RWPE2 (cell line): ENCODE measurements at places on chromosomes 11 and 22.
A peak's percentile ranks its signal among the peaks of the same experiment; 100 is the strongest.

- DNase-seq: no peak
Measured at GRCh38 chr11:76699451-76700091, 29.0 kb upstream of the LRRC32 start.

DNA sequence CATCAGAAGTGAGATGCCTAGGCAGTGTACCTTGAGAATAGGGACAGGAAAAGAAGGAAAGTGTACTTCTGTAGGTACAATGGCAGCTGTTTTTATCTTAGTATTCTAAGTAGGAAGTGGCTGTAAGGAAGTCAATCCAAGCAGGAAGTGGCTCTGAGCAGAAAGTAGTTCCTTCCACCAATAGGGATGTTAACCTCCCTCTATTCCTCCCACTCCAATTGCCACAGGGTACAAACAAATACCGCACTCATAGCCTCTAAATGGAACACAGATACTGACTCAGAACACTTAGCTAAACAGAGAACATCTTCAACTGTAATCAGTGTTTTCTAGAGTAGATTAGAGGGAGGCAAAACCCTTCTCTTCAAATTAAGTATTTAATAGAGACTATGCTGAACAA, 10.6 kb downstream of the LRRC55 start:
- no peak for DNase-seq

DNA sequence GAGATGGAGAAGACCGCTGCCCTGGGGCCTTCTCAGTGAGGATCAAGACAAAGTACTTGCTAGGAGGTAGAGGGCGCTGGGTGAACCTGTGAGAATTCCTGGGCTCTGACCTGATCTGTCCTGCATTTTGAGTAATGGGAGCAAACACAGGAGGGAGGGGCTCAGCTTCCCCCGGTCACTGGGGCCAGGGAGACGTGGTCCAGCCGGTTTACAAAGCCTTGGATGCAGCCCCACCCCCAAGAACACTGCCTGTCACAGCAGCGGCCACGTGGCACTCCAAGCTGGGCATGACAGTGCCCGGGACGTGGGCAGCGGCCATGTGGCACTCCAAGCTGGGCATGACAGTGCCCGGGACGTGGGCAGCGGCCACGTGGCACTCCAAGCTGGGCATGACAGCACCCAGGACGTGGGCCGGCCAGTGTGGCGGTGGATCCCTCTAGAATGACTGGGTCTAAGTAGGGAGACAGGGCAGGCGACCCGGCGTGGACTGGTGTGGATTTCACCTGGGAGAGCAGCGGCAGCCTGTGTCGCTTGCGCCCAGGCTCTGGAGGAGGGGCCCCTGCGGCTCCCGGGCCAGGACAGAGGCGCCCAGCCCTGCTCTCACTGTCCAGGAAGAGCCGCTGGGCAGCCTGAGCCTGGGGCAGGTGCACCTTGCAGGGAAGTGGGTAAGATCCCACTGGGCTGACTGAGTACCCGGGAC, 2.5 kb upstream of the TTLL8 start:
- DNase-seq: no peak

GRCh38 chr11:134226806-134227325, 2.4 kb downstream of the VPS26B start:
- no peak for DNase-seq

DNA sequence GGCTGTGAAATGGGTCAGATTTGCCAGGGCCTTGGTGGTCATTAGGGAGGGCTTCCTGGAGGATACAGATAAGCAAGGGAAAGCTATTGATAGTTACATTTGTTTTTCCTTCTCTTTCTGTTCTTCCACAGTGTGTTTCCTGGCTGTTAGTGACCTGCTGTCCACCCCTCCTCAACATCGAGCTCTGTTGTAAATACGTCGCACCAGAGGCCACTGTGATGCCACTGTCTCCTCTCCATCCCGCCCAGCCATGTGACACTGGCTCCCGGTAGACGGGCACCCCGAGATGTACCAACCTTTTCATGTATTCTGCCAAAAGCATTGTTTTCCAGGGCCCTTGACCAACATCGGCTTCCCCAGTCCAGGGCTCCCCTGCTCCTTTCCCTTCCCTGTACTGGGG, 58.1 kb downstream of the P4HA3 start:
- DNase-seq: no peak

- no peak for DNase-seq
Measured at GRCh38 chr11:99630629-99631028, 609.9 kb downstream of the CNTN5 start.

DNA sequence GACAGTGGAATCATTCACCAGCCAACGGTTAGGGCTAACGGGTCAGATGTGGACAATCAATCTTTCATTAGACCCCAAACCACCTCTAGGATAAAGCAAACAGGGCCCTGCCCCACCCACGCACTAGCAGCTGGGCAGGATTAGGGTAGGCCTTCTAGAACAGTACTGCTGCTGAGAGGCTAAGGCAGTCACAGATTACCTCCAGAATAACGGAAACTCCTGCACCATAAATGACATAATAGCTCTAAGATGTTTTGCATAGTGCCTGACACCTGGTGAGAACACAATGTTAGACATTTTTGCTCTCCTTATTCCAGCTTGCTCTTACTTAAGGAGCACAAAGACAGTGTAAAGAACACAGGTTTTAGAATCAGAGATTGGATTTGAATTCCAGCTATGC, 1.8 kb downstream of the SYTL2 start:
- DNase-seq: no peak

GRCh38 chr11:12604557-12605153, 69.6 kb upstream of the TEAD1 start:
- DNase-seq: no peak

- DNase-seq: peak; percentile 19
Measured at GRCh38 chr22:47386812-47387510, 624.5 kb downstream of the TBC1D22A start.

DNA sequence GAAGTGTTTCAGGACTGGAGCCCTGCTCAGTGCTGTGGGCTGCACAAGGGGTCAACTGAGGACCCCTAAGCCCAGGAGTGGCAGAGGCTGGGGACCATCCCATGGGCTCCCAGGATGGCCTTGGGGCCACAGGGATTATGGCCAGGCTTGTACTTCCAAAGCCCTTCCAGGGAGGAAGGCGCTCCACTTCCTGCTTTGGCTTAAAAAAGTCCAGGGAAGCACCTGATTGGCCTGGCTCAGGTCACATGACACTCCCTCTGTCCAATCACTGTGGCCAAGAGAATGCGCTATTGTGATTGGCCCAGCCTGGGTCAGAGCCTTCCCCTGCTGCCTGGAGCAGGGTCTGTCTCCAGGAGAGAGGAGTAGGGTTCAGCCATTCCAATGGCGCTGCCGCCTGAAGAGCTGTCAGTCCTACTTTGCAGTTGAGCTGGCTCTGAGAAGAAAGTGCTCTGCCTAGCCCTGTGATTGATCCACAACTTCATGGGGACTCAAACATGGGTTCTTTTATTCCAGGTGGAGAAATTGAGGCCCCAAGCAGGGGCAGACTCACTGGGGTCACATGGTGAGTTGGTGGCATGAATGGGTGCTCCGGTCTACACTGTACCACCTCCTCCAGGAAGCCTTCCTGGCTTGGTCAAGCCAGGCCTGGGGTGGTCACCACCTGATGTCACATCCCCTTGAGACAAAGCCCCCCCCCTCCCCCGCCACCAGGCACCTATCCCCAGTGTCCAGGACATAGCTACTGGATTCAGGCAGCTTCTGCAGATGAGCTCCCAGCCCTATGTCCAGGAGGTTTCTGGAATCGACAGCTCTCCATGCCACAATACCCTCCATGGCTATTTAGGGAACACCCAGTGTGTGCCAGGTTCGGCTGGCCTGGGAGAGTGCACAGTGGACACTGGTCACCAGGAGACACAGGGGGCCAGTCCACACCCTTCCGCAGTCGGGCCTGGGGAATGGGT, 48.2 kb downstream of the RTN4R start:
- no peak for DNase-seq

- DNase-seq: no peak
Measured at GRCh38 chr11:76617553-76618265, 52.8 kb downstream of the LRRC32 start.

DNA sequence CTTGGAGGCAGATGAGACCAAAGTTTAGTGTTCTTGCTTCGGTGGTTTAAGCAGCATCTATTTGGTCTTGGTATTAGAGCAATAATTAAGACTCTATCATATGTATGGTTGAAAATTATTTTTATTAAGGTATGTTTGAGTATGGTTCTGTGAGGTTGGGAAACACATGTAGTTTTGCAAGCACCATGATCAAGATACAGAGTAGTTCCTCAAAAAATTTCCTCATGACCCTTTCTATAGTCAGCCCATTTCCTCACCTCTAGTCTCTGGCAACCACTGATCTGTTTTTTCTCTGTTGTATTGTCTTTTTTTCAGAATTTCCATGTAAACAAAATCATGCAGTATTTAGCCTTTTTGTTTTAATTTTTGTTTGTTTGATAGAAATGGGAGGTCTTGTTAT, 18.4 kb downstream of the MTMR3 start:
- no peak for DNase-seq

GRCh38 chr11:5611627-5612026, 13.2 kb upstream of the TRIM34 start:
- DNase-seq: no peak

DNA sequence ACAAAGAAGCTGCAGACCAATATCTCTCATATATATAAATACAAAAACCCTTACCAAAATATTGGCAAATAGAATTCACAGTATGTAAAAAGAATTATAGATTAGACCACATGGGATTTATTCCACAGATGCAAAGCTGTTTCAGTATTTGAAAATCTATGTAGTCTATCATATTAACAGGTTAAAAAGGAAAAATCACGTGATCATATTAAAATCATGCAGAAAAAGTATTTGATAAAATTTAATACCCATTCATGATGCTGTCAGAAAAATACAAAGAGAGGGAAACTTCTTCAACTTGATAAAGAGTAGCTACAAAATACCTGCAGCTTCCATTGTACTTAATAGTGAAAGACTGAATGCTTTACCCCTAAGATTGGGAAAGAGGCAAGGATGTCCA, 67.2 kb upstream of the CD44 start:
- no peak for DNase-seq

GRCh38 chr11:85767246-85767945, 43.5 kb downstream of the SYTL2 start:
- no peak for DNase-seq

DNA sequence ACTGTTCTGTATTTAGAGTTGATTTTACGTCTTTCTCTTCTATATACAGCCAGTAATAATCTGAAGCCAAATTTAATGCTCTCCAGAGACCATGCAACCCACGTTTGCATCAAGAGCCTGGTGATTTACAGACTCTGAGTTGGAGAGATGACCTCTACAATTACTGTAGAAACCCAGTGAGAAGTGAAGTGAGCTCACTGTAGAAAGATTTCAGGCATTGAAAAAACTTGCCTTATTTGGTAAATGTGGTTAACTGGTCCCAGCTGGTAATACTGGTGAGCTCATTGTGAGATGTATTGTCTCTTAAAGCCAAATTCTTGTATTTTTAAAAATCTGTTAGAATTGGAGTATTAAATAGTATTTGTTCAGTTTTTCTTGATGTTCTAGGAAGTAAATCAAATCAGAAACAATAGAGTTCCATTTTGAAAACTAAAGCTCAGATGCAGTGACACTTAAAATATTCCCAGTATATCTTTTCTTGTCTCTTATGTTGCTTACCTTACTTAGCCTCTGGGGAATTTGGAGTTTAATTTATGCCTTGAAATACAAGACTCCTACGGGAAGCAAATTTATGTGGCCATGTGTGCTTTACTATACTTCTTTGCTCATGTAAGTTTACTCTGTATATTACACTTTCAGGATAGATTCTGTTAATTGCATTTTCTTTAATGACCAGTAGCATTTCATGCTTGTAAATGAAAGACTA, 189.9 kb downstream of the ARHGAP42 start:
- no peak for DNase-seq

DNA sequence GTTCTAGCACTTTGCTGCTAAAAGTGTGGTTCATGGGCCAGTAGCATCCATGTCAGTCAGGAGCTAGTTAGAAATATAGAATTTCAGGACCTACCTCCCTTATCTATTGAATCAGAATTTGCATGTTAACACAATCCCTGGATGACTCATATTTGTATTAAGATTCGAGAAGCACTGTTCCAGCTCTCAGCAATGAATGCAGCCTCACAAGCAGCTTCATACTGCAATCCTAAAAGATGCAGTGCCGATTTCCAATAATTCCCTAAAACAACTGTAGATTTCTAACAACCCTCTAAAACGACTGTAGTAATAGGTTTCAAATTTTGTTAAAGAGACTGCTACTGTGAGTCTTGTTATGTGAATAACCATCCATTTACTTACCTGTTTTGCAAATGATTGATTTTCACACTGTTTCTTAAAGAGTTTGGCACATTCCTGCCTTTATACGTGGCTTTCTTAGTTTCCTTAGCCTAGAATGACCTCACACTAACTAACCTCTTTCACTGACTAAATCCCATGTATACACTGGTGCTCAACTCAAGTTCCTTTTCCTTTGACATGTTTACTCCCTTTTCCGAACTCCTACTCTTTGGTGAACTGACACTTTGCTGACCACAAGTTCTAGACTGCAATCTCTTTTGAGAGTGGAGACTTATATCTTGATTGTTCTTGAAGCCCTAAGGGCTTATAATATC, 511.8 kb downstream of the METTL15 start:
- no peak for DNase-seq

- DNase-seq: peak; percentile 92
Measured at GRCh38 chr11:64842851-64843685, 1.4 kb downstream of the CDC42BPG start.
